CD8-positive, alpha-beta memory T cell (primary cell): ENCODE measurements at places on chromosomes 7 and 10. TPM values are rescaled to one million over a fixed set of nuclear protein-coding genes. Genes with fewer than 3 reads are reported as not detected.

- DNase-seq, result no peak
Measured at GRCh38 chr7:13115157-13115772, 427.8 kb downstream of the ARL4A start.

DNA sequence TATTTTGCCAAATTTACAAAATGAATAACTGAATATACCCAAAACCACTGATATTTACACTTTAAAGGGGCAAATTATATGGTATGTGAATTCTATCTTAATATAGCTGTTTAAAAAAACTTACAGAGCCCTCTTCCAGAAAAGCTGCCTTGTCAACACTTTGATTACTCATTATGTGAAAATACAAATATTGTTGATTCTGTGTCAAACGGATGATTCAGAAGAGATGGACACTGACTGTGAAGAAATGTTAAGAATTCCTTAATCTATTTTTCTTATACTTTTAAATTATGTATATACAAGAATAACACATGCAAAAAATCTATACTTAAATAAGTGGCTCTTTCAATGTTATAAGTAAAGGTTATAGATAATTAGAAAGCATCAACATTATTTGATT lies 41.5 kb downstream of the SMURF1 start:
- no peak for DNase-seq

EEPD1 gene
- total RNA-seq, result 0.84 TPM

GRCh38 chr7:86929293-86930109 lies 130.0 kb downstream of the ELAPOR2 start:
- no peak for DNase-seq

DNA sequence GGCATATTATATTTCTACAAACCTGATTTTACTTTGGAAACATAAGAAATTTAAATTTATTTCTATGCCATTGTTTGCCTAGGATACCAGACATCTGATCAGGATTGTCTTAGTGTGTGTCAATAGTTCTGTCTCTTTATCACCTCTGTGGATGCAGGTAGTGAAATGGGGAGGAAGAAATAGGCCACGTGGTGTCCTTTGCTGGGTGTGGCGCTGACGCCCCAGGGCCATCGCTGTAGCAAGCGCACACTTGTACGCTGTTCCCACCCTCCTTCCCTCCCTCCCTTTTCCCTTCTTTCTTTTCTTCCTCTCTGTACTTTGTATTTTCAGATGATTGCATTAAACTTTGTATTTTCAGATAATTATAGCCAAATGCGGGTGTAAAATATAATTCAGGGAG lies 5.0 kb downstream of the DOCK1 start:
- DNase-seq, result no peak

- no peak for DNase-seq
Measured at GRCh38 chr10:12755075-12755474, 246.4 kb downstream of the CCDC3 start.

DNA sequence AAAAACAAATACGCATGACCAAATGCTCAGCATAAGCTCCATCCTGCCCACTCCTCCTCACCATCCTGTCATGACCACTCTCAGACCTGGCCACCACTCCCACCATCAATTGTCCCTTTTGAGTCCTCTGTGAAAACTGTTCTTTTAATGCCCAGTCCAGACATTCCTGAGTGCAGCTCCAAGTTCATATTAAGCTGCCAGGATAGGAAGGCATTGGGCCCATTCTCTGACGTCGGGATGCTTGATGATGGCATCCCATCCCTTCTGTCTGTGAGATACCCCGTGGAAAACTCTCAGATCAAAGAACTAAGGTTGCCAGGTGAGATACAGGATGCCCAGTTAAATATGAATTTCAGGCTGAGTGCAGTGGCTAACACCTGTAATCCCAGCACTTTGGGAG lies 89.9 kb upstream of the KIF5B start:
- no peak for DNase-seq

GRCh38 chr7:123583821-123584220 lies 17.8 kb upstream of the ASB15 start:
- DNase-seq, result no peak

AKR1C1 gene
- 0.22 TPM for total RNA-seq

GRCh38 chr7:94882891-94883290 lies 24.5 kb upstream of the PPP1R9A start:
- DNase-seq, result no peak

WBP1L gene
- total RNA-seq, result 17.8 TPM

- DNase-seq, result no peak
Measured at GRCh38 chr10:123252779-123253178, 98.6 kb downstream of the BUB3 start.

DNA sequence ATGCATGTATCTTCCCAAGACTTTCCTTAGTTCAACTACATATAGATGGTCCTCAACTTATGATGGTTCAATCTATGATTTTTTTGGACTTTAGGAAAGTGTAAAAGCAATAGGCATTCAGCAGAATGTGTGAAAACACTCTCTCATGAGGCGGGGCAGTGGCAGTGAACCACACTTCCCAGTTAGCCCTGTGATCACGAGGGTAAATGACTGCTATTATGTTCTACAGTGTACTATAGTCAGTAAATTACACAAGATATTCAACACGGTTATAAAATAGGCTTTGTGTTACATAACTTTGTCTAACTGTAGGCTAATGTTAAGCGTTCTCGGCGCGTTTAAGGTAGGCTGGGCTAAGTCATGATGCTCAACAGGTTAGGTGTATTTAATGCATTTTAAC lies 169.3 kb downstream of the AMPH start:
- DNase-seq, result no peak

GRCh38 chr10:17138460-17139042 lies 8.9 kb upstream of the CUBN start:
- DNase-seq, result no peak

DNA sequence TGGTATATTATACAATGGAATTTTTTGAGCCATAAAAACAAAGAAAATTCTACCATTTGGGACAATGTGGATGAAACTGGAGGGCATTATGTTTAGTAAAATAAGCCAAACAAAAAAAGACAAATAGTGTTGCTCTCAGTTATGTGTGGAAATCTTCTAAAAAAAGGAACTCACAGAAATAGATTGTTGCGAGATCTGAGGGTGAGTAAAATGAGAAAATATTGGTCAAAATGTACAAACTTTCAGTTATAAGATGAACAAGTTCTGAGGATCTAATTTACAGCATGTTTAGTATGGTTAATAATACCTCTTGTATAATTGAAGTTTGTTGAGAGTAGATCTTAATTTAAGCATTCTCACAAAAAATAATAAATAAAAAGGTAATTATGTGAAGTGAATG lies 291.2 kb downstream of the KIF20B start:
- DNase-seq, result no peak

DNA sequence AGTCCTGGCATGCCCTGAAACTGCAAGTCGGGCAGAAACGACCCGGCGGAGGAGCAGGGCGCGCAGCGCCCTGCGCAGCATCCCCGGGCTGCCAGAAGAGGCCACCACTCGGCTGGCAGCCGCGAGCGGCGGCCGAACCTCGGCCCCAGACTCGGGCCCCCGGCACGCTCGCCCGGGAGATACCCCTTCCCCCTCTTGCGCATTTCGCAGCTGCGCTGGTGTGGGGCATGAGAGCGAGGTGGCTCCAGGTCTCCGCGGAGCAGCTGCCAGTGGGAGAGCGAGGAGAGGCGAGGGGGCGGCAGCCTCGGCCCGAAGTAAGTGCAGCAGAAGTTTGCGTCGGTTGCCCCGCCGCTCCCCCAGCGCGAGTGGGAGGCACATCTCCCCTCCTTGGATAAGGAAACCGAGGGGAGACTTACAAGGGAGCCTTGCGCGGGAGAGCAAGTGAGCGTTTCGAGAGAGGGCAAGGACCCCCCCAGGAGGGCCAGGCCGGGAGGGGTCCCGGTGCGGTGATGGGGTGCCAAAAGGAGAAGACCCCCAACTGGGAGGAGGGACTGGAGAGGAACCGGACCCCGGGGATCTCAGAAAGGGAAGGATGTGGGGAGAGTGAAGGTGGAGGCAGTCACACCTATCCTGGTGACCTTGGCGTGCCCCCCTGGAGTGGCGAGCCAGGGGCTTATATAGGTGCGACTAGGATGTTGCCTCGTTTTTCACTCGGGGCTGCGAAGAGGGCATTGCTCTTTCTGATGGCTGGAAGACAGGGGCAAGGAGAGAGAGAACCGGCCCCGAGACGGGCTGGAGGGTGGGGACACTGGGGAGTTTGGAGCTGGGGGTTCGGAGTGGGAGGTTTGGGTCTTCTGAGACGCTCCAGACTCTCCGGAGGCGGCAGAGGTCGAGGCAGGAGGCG lies 256.3 kb downstream of the OTUD1 start:
- no peak for DNase-seq

DNA sequence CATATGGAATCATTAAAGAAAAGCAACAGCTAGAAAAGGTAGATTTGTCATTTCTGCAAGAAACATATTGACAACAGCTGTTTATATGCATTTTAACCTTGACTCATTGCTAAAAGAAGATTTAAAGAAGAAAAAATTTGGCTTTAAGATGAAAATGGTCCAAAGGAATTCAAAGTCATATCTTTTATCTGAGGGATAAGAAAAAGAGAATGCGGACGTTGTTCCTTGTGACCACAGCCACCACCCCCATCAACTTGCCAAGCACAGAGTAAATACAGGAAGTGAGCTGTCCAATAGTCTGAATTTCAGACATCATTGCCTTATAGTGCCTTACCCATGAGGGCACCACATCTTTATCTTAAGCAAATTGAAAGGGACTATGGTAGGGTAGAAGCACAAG lies 7.3 kb upstream of the CRPPA start:
- no peak for DNase-seq

GRCh38 chr7:45863715-45864114 lies 9.2 kb downstream of the CCDC201 start:
- no peak for DNase-seq

C10orf88 gene
- total RNA-seq, result 11.4 TPM

CPVL gene
- 1.3 TPM for total RNA-seq

IKZF1 gene
- total RNA-seq, result 226 TPM

GRCh38 chr7:155296788-155297516 lies 726 bp upstream of the INSIG1 start:
- DNase-seq, result peak; percentile 96

GRCh38 chr10:102324061-102324460 lies 71.4 kb upstream of the NFKB2 start:
- DNase-seq, result no peak

DNA sequence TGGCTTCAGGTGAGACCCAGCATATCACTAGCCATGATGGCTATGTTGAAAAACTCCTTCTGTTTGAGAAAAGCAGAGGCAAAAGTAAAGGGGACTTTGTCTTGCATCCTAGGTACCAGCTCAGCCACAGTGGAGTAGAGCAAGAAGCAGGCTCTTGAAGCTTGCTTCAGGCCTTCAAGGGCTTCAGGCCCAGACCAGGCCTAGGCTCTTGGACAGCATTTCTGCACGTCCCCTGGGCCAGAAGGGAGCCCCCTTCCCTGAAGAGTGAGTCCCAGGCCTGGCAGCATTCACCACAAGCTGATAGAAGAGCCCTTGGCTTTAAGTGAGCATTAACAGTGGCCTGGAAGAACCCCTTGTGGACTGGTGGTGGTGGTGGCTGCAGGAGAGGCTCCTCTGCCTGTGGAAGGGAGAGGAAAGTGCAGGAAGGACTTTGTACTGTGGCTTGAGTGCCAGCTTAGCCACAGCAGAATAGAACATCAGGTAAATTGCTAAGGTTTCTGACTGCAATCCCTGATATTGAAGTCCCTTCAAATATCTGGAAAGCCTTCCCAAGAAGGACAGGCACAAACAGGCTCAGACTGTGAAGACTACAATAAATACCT lies 28.1 kb upstream of the FAM171A1 start:
- DNase-seq, result no peak

TAS2R5 gene
- 1.3 TPM for total RNA-seq

DNA sequence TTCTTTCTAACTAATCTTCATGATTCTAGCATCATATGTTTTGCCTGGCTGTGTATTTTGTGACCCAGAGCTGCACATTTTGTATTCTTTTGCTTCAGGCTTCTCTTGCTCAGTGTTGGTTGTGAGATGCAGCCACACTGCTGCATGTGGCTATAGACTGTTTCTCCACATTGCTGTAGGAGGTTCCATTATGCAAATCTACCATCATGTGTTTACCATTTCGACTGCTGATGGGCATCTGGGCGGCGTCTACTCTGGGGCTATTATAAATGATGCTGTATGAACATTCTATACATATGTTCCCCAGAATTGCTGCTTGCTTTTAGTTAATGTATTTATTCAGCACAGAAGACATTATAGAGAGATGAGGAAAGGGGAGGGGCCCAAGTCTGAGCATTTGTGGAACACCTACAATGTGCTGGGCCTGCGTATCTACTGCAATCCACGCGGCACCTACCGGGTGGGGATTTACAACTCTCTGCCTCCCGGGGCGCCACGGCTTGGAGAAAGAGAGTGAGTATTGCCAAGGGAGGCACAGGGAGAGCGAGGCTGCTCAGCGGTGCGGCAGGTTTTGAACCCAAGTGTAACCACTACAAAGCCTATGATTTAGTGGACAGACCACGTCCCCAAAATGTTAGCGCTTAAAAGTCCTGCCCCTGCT lies 172.5 kb downstream of the PRKAG2 start:
- no peak for DNase-seq

GRCh38 chr10:24862589-24862988 lies 89.8 kb downstream of the PRTFDC1 start:
- no peak for DNase-seq

CYP2W1 gene
- not detected for total RNA-seq

GRCh38 chr10:71421075-71421434 lies 24.3 kb downstream of the CDH23 start:
- DNase-seq, result no peak

DNA sequence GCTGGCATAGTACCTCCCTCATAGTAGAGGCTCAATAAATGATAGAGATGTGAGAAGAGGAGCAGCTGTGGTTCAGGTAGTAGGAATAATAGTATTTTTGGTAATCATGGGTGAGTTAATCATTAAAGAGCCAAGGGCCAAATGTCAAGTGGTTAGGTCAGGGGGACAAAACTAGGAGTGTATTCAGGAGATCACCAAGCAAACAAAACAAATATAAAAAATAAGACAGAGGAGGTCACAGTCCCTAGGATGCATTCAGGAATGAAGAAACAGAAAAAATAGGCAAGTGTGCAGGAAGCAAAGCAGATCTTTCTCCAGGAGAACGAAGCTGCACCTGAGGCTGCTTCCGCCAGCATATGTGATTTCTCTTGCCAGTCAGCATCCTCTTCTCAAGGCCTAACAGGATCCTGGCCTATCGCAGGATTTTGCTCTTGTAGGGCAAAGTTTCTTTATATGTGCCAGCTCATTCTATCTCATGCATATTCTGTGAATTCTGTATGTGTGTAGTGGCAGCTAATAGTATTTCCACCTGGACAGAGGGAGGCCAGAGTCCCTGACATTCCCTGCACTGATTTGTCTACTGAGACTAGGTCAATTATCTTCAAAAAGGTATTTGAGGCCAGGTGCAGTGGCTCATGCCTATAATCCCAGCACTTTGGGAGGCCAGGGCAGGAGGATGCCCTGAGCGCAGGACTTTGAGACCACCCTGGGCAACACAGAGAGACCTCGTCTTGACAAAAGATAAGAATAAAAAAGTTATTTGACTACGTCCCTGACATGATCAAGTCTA lies 82.7 kb downstream of the AKR1D1 start:
- DNase-seq, result no peak

GRCh38 chr10:79431891-79432831 lies 13.3 kb downstream of the ZCCHC24 start:
- peak; percentile 22 for DNase-seq

- DNase-seq, result no peak
Measured at GRCh38 chr7:124411796-124412195, 353.8 kb downstream of the GPR37 start.
